ENCODE measurements at places on chromosomes 3 and 15.

DNA sequence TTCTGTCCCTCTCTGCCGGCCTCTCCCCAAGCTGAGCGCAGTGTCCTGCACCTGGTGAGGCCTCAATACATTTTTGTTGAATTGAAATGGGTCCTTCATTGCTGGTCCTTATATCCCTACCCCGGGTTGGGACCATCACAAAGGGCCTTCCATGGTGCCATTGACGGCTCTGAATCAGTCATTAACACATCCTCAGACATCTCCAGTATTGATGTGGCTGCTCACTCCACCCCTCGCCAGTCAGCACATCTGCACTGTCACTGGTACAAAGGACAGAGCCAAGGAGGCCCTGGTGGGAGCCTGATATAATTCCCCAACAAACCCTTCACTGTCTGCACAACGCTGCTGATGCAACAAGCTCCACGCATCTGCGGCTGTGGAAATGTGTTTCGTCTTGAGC lies 191.6 kb upstream of the TOPAZ1 start:
- no peak for DNase-seq

DNA sequence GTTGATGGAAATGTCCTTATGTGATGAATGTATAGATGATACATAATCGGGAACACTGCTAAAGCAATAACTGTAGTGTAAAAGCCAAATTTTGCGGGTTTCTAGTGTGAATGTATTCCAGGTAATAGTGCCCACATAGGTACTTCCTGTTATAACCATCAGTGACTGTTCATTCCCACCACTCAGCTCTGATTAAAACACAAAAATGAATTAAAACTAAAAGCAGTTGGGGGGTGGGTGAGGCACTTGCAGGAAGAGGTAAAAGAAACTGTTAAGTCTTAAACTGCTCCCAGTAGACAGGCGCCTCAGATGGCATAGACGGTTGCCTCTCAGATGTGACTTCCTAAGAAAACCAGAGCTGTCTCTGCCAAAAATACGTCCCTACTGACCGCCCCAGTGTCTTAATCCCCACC lies 893 bp upstream of the MTHFS start:
- DNase-seq = no peak

GRCh38 chr15:101481917-101482525 lies 7.5 kb downstream of the PCSK6 start:
- no peak for DNase-seq

DNA sequence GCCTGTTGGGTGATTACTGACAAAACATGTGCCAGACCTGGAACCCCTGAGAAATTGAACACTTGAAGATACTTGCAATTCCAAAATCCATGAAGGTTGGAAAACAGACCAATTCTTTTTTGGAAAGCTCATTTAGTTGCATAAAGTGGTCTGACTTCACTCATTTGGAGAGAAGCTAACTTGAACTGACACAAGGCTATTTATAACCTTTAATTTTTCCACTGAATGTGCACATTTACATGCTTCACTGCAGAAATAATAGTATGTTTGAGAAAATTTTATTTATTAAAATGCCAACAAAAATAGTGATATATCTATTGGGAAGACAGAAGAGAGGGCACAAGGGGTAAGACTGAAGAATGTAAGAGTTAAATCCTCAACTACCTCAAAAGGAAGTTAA lies 92.1 kb downstream of the MOBP start:
- no peak for DNase-seq

Measured in pancreas (tissue), 10 donors.